Heart left ventricle (tissue), 16 donors: ENCODE measurements at places on chromosomes 3 and 15.

DNA sequence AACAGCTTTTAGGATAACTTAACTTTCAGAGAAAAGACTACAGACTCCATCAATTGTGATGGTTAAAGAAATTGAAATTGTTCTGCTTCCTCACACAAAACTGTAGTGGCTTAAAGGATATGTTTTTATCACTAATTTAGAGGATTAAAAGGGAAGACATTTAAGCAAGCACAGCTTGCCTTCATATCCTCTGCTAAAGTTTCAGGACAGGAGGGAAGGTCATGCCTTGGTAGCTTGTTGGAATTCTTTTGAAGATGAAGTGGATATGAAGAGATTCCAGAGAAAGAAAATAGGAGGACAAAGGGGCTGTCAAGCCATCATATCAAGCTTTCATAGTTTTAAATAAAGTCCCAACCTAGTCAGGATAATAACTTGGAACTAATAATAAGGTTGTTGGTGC, 33.1 kb downstream of the CCDC80 start:
- DNase-seq: no peak

DNA sequence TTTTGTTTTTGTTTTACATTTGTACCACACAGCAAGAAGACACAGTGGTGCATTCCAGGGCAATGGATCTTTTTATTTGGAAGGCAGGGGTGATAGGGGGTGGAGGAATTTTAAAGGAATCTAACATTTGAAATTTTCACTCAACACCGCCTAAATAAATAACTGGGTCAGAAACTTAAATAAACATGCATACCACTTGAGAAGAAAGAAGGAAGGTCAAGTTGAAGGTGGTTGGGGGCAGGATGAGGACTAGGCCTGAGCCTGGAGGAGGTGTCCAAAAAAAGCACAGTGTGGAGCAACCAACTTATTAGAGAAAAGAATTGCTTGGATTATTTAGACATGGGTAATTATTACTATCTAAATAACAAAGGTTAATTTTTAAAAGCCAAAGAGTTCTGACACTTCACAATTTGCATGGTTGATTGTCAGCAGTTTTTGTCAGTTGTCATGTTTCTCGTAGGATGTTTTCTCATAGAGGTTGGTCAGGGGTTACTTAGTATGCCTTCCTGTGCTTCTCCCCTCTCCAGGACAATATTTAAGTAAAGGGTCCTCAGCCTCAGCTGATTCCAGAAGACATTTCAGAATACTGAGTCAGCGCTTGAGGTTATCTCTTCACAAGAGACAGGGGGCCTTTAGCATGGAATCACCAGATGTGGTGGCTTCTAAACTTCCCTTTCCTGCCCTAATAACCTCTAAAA, 173.7 kb upstream of the SLC2A2 start:
- DNase-seq: no peak

DNA sequence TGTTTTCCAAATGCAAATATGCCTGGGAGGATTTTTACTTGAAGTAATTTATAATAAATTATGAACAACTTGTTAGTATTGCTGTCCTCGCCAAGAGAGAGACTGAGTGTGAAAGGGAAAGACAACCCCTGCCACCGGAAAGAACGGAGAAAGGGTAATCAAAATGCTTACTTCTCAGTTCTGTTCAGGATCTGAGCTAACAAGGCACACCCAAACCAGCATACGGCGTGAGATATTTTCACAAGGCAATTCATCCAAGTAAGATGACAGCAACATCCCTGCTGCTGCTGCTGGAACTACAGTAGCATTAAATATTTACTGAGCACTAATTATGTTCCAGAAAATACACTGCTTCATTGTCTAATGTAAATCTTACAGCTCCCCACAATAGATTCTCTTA, 96.1 kb downstream of the KBTBD8 start:
- no peak for DNase-seq

GRCh38 chr15:56471440-56472069, 6.6 kb upstream of the MNS1 start:
- no peak for DNase-seq

DNA sequence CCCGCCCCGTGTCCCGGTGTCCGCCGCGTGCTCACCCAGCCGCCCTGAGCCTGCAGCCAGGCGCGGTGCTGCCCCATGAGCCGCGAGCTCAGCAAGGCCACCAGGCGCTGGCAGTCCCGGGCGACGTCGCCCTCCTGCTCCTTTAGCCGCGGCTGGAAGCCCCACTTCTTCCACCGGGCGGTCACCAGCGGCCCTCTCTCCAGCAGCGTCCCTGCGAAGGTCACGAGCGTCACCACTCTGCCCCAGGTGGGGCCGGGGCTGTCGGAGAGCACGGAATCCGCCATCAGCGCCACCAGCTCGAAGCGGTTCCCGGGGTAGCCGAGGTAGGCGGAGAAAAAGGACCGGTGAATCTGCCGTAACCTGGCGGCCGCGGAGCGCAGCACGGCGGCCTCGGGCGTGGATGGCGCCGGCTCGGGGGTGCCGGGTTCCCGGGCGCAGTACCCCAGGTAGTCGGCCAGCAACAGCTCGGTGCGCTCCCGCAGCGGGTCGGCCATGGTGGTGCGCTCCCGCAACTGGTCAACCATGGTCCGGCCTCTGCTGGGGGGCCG, 298 bp downstream of the BCL2L10 start:
- peak; percentile 66 for DNase-seq

GRCh38 chr3:189288348-189289235, 116.8 kb downstream of the TPRG1 start:
- DNase-seq: no peak

- no peak for DNase-seq
Observed at GRCh38 chr3:116015931-116016330, 392.6 kb downstream of the GAP43 start.

- no peak for DNase-seq
Observed at GRCh38 chr3:86381247-86381646, 609.7 kb downstream of the VGLL3 start.

- peak; percentile 78 for DNase-seq
Observed at GRCh38 chr15:84654689-84655453, 788 bp upstream of the WDR73 start.

- no peak for DNase-seq
Observed at GRCh38 chr3:168990134-168990533, 673.4 kb downstream of the MECOM start.

GRCh38 chr3:78529601-78530000, 1238.2 kb downstream of the ROBO1 start:
- no peak for DNase-seq

- no peak for DNase-seq
Observed at GRCh38 chr3:139772539-139773500, 95.0 kb upstream of the NMNAT3 start.

DNA sequence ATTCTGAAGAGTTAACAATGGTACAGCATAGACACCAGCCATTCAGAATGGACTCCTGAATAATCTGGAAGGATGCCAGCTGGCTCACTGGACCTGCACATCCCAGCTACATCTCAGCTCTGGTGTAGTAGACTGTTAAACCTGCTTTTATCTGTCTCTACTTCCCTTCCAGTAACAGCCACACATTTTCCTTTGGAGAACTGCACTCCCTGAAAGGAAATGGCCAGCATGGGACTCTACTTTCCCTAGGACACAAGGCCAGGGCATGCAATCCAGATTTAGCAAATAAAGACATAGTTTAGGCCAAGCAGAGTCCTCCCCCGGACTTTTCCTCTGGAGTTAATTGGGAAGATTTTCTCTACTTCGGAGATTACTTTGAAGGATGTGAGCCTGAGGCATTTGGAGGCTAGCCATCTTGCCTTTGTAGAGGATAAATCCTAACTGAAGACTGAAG, 82.7 kb upstream of the TCF12 start:
- DNase-seq: peak; percentile 60

GRCh38 chr15:33304924-33305323, 5.8 kb upstream of the RYR3 start:
- DNase-seq: no peak

DNA sequence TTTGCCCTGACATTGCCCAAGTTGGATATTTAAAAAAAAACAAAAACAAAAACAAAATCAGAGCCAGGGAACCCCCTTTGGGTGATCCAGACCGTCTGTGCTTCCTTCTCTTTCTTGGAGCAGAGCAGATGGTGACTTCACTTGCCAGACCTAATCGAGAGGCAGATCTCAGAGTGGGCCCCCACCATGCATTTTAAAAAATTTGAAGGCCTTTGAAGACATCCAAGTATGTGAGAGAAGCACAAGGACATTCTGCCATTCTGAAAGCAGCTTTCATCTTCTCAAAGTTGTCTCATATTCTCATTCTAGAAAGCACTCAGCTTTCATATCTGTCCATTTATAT, 93.3 kb downstream of the SV2B start:
- no peak for DNase-seq

GRCh38 chr15:101118116-101118515, 133.7 kb downstream of the CHSY1 start:
- DNase-seq: no peak

- no peak for DNase-seq
Observed at GRCh38 chr15:28033443-28033842, 65.7 kb downstream of the OCA2 start.

DNA sequence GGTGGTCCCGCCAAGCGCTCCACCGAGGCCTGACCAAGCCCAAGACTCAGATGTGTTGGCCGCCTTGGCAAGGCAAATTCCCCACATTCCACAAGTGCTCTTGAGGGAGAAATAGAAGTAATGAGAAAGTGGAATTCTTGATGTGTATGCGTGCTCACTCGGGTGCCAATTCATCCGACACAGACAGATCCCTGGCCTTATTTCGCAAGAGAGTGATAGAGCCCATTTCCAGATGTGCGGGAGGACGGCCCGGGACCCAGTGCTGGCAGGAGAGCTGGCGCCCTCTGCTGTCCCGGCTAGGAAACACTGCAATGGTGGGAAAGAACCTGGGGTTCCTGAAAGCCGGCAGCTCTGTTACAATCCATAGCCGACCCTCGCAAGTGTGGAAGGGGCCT, 76.0 kb downstream of the HMG20A start:
- peak; percentile 92 for DNase-seq

DNA sequence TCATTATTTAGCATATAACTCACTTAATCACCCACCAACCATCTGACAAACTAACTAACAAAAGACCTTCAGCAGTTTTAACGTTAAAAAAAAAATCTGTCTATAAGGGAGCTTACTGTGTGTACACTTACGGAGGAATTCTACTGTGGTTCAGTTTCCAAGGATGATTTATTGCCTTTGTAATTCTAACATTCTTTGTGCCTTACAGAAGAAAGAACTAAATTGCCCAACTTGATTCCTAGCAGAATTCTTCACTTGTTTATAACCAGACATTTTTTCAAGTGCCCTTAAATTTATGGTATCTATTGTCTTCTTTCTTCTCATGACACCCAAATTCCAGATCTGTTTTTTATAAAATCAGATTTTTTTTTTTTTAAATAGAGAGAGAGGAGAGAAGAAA, 119.7 kb upstream of the IGSF10 start:
- no peak for DNase-seq

DNA sequence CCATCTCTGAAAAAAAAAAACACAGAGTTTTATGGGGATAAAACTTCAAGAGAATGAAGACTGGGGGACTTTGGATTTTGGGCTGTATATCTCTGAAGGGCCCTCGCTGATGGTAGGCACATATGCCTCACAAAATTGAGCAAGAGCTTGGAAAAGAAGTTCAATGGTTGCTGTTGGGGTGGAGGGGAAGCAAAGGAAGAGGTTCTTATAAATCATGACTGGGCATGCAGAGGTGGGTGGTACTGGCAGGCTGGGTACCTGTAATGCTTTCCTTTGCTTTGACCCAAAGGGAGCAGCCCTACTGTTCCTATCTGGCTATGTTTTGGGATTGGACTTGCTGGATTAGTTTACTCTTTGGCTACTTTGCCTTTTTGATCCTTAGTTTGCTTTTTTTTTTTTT, 6.0 kb upstream of the RTP1 start:
- no peak for DNase-seq
